GM20000 (cell line): ENCODE measurements at places on chromosomes 2 and 18.
A peak's percentile ranks its signal among the peaks of the same experiment; 100 is the strongest.

- no peak for DNase-seq
Observed at GRCh38 chr2:223700221-223700620, 98.1 kb upstream of the SCG2 start.

DNA sequence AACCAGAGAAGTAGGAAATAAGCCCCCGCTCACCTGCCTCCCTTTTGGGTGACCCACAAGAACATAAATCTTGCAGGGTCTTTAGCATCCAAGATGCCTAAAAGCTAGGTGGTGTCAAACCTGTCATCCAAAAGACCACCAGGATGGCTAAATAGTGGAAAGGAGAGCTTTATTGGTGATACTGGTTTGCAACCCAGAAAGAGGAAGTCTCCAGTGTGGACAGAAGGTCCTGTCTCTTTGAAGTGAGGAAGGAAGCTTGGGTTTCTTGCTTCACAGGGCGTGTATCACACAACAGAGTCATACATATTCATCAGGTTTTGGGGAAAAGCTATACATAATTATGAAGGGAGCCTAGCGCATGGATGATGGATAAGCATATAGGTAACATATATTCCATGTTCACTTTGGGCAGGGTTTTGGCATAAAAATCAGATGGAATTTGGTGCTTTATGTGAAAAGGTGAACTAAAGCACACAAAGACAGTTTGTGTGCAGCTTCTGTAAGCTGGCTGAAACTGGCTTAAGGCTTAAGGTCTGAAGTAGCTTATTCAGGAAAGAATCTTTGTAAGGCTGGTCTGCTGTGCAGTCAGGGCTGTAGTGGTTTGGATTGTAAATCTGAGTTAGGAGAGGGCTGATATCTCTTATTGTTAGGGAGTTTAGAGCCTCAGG, 102.2 kb upstream of the MSH2 start:
- DNase-seq = no peak

GRCh38 chr2:69770193-69770702, 28.3 kb downstream of the ANXA4 start:
- no peak for DNase-seq

DNA sequence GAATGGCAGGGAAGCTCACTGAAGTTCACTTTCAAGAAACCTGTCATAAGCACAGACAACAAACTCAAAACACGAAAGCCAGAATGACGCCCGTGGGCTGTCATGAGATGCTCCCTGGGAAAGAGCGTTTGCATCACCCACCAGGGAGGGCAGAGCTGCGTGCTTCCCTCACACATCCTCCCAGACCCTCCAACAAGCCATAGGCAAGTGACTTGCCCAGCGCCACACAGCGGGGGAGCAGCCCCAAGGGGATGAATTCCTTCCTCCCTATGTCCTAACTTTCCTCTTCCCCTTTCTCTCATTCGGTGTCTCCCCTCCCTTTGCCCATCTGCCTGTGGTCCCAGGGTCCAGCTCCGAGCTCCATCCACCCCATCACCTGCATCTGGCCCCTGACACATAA, 10.7 kb downstream of the BIN1 start:
- DNase-seq = no peak

GRCh38 chr2:221802089-221802488, 230.0 kb upstream of the EPHA4 start:
- DNase-seq = no peak

- DNase-seq = no peak
Observed at GRCh38 chr18:55405475-55405874, 182.5 kb downstream of the TCF4 start.

DNA sequence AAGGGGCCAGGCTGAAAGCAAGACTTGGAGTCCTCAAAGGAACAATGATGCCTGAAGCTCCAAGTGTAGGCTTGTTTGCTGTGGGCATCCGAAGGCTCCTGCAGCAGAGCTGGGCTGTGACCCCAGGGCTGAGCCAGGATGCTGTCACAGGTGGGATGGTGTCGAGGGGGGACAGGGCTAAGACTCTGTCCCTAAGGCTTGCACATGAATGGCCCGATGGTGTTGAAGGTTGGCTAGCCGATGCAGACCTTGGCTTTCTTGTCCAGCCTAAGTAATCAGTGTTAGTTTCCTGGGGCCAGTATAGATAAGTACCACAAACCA, 251.0 kb downstream of the NDUFA10 start:
- no peak for DNase-seq

DNA sequence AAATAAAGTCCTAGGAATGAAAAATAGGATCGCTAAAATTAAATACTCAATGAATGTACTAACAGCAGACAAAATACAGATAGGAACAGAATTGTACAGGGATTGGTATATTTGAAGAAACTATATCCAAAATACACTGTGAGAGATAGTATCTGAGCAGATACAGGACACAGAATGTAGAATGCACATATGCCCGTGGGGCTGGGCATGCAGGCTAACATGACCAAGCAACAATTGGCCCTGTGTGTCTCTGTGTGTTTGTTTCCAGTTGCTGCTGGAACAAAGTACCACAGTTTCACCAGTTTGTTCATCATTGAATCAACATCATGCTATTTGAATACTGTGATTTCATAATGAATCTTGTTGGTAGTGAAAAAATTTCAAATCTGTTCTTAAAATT, 127.6 kb downstream of the PMAIP1 start:
- DNase-seq = no peak

DNA sequence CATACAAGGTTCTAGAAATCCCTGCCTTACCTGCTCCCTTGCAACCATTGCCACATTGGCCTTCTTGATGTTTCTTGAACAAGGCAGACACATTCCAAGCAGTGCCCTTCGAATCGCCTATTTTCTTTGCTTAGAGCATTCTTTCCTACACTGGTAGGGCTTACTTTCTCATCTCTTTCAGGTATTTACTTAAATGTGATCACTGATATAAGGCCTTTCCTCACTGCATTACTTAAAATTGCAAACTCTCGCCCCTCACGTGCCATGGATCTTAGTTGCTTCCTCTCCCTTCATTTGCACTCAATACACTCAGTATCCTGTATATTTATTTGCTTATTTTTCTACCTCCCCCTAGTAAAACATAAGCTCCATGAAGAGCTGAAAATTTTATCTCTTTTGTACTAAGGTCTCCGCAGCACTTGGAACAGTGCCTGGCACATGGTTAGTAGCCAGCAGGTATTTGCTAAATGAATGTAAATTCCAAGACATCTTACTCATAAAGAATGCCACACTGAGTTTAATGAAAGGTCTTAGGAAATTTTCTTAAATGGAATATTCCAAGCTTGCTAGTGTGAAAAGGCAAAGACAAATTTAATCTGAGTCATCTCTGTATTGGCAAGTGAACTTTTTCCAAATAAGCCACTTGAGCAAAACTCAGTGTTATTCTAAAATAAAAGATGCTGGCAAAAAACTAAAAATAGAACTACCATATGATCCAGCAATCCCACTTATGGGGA, 42.4 kb upstream of the FIGN start:
- DNase-seq = no peak

DNA sequence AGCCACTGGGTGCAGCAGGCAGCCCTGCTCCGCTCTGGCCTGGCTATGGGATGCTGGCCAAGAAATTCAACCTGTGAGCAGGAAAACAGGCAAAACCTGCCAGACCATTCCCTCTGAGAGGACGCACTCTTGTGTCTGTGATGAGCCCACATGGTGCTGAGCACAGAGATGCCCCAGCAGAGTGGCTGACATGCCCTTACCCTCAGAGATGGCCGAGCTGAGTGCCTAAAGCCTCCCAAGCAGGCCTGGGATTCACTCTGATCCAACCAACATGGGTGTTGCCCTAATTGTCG, 34.3 kb upstream of the TAF1B start:
- DNase-seq = no peak

DNA sequence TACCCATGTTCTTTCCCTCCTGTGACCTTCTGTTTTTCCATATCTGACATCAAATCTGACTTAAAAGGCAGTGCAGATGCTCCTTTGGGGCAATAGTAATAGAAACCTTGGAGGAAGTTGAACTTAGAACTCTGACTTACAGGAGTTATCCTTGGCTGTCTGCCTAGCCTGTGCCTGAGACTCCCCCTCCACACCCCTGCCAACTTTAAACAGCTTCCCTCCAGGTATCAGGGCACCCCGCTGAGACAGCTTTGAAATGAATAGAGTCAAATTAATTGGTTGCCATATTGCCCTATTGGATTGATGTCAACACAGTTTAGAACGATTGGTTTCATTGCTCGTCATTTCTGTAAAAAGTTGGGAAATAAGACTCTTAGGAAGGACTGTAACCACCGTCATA, 322.0 kb downstream of the PRKCE start:
- no peak for DNase-seq

GRCh38 chr18:30406728-30407127, 635.8 kb downstream of the DSC3 start:
- DNase-seq = no peak

- DNase-seq = no peak
Observed at GRCh38 chr2:226475650-226476049, 324.0 kb downstream of the IRS1 start.

DNA sequence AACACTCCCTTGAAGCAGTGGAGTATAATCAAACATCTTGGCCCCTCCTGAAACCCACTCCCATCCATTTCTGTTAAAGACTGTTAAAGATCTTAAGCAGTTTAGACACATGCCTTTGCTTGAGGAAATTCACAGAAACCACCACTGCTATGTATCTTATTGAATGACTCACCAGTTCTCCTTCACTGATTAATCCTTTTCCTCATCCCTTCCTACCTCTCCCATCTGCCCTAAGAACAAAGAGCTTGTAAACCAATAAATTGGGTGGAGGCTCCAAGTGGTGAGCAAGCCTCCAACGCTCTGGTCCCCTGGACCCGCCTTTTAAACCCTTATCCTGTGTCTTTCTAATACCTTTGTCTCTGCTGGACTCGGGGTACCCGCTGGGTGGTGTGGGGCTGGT, 746.1 kb downstream of the LRP1B start:
- no peak for DNase-seq

DNA sequence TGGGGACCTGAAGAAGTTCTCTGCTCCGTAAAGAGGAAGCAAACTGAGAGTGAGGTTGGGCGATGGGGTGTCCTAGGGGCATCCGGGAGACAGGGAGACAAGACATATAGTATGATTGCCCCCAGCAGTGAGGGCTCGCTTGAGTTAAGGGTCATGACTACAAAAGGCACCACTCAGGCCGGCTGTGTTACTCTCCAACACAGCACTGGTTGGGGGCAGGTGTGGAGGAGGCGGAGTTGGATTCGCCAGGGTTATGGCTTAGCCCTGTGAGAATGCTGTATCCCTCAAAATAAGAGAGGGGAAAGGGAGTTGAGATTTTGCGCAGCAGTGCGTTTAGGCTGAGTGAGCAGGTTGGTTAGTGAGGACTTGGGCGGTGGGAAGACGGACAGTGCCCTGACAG, 12.0 kb downstream of the DYSF start:
- no peak for DNase-seq

DNA sequence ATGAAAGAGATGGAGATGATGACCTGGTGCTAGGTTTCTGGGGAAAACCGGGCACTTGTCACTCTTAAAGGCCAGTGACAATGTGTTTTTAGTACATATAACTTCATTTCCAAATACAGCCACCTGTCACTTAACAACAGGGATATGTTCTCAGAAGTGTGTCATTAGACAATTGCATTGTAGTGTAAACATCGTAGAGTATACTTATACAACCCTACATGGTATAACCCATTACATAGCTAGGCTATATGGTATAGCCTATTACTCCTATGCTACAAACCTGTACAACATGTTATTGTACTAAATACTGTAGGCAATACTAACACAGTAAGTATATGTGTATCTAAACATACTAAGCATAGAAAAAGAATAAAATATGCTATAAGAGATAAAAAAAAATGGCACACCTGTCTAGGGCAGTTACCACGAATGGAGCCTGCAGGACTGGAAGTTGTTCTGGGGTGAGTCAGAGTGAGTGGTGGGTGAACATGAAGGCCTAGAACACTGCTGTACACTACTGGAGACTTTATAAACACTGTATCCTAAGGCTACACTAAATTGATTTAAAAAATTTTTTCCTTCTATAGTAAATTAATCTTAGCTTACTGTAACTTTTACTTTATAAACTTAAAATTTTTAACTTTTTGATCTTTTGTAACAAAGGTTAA, 123.2 kb downstream of the THADA start:
- no peak for DNase-seq

DNA sequence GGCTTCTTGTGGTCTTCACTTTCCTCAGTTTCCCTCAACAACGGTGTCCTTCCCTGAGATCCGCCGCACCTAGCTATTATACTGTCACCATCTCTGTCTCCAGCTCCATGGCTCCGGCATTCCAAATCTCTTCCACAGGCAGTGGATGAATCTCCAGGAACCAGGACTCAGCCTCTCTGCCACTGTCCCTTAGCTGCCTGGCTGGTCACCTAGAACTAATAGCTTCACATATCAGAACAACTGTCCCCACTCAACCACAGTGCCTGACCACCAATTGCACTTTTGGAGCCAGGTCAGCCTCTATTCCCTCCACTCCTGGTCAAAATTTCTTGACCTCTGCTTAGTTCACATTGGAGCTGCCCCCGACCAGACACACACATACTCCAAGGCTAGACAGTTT, 38.1 kb upstream of the AFF3 start:
- DNase-seq = no peak

- no peak for DNase-seq
Observed at GRCh38 chr2:240981280-240981679, 17.1 kb upstream of the SNED1 start.

GRCh38 chr2:129757366-129757914, 222.0 kb upstream of the RAB6C start:
- no peak for DNase-seq

GRCh38 chr2:109118321-109118720, 10.7 kb upstream of the SH3RF3 start:
- DNase-seq = no peak

DNA sequence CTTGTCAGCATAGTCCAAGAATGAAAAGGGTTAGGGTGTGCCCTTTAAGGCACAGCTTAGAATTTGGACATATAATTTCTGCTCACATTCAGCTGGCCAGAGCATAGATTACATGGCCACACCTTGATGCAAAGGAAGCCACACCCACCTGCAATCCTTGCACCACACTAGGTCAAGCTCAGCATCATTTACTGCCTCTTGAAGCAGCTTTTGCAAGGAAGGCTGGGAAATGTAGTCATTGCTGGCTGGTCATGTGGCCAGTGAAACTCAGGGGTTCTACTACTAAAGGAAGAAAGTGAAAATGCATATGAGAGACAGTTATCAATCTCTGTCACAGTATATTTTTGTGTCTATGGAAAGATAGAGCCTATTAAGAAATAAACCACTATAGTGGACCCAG, 159.3 kb downstream of the GFPT1 start:
- no peak for DNase-seq

- DNase-seq = no peak
Observed at GRCh38 chr2:17800693-17801458, 15.4 kb upstream of the MSGN1 start.

DNA sequence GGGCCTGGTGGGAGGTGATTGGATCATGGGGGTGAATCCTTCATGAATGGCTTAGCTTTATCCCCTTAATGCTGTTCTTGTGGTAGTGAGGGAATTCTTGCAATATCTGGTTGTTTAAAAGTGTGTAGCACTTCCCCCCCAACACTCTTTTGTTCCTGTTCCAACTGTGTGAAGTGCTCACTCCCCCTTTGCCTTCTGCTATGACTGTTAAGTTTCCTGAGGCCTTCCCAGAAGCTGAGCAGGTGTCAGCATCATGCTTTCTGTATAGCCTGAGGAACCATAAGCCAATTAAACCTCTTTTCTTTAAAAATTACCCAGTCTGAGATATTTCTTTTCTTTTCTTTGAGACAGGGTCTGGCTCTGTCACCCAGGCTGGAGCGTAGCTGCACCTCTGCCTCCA, 139.4 kb downstream of the RNF152 start:
- no peak for DNase-seq

- DNase-seq = peak; percentile 79
Observed at GRCh38 chr2:46942143-46942526, 26.5 kb upstream of the MCFD2 start.

- no peak for DNase-seq
Observed at GRCh38 chr2:173934895-173935294, 30.3 kb downstream of the SP3 start.
